ENCODE measurements at places on chromosomes 2 and 18.

DNA sequence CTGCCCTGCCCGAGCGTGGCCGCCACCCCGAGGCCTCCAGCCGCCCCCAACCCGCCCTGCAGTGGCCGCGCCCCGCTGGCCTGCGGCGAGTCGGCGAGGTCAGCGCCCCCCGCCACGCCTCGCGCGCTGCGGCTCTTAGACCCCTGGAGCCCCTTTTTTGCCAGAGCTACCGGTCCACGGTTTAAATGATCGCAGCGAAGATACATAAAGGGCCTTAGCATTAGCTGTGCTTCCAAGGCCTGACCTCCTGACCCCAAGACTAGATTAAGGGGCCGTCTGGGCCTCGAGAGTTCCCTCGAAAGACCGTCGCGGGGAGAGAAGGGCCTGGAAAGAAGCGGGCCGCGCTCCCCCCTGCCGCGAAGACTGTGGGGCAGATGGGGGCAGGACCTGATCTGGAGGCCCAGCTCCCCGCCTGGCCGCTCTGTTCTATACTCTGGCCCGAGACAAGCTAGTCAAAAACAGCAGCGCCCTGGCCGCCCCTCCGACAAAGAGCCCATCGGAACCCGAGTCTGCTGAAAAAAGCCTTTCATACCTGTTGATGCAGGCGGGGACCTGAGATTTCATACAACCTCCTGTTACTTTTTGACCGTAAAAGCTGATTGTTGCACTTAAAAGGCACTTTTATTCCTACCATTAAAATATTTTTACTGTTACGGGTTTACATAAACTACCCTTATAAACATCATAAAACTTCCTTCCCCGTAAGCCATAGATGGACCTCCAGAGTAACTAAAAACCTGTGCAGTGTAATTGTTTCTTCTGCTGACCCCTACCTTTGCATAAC lies 68.7 kb upstream of the PSMD14 start:
- no peaks in the 10 kb centered on the region for H3K36me3 ChIP-seq
- no peak overlapping the region for H3K27ac ChIP-seq
- peaks cover 3% of the 10 kb centered on the region for H3K4me1 ChIP-seq

GRCh38 chr2:160551259-160551658 lies 57.7 kb upstream of the RBMS1 start:
- no peak overlapping the region for H3K27ac ChIP-seq
- no peaks in the 10 kb centered on the region for H3K36me3 ChIP-seq
- H3K4me1 ChIP-seq = no peaks in the 10 kb centered on the region

DNA sequence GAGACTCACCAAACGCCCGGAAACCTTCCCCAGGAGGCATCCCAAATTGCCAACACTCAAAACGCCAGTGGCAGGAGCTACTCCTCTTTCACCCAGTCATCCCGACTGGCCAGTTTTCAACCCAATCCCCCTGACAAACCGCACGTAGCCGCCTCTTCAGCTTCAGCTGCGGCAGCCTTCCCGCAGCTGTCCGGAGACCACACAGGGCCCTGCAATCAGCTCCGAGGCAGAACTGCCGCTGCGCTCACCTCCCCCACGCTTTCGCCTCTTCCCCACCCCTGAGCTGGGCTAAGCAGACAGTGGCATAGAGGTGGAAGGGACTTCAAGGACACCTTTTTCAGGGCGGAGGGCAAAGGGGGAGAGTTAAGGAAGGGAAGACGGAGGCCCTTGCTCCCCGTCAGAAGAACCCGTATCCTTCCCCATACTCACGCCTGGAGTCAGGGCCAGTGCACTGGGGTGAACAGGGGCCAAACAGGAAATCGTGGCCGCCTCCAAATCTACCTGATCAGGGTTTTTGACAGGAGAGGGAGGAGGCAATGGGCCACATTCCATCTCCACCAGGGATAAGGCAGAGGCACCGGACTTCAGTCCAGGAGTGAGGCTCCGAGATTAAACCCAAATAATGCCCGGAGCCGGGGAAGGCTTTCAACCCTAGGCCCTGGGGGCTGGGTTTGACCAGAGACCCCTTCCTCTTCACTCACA lies 16.9 kb downstream of the CYP26B1 start:
- no peaks in the 10 kb centered on the region for H3K36me3 ChIP-seq
- DNase-seq = peak; percentile 56
- H3K27ac ChIP-seq = no peak overlapping the region
- no peaks in the 10 kb centered on the region for H3K4me1 ChIP-seq

- H3K27me3 ChIP-seq = no peaks in the 10 kb centered on the region
- H3K4me3 ChIP-seq = no peak overlapping the region
- no peak overlapping the region for H3K27ac ChIP-seq
Observed at GRCh38 chr2:197628043-197628500, 47.3 kb downstream of the RFTN2 start.

DNA sequence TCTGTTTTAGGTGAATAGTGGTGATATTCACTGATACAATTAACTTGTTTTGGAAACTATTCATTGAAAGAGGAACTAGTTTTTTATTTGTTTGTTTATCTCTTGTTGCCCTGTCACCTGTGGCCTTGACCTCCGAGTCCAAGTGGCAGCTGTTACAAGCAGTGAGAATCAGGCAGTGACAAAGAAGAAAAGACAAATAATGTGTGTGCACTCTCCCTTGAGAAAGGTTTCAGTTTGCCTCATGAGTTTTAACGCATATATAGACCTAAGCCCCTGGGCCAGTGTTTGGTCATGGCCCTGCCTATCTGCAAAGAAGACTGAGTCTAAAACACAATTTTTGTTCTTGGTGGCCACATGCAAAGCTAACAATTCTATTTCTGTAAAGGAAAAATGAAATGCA lies 15.3 kb downstream of the KYNU start:
- H3K27me3 ChIP-seq = no peaks in the 10 kb centered on the region
- H3K27ac ChIP-seq = no peak overlapping the region
- no peaks in the 10 kb centered on the region for H3K36me3 ChIP-seq

DNA sequence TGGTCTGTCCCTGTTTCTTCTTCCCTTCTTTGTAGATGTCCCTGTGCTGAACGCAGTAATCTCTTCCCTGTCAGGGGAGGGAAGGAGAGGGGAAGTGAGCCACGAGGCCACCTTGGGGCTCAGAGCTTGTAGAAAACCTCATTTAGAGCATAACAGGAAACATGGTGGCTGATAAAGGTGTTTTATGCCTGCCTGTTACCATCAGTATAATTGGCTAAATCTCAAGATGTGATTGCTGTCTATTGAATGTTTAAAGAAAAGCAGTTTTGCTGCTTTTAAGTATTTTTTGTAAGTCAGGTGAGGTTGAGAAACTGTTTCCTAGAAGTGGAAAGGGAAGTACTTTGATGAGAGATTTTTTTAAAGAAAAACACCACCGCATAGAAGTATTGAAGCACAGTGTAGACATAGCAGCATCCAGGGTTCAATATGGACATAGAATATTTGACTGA lies 59.7 kb upstream of the PDK1 start:
- no peak overlapping the region for H3K4me3 ChIP-seq
- no peak overlapping the region for H3K27ac ChIP-seq
- no peaks in the 10 kb centered on the region for H3K27me3 ChIP-seq

DNA sequence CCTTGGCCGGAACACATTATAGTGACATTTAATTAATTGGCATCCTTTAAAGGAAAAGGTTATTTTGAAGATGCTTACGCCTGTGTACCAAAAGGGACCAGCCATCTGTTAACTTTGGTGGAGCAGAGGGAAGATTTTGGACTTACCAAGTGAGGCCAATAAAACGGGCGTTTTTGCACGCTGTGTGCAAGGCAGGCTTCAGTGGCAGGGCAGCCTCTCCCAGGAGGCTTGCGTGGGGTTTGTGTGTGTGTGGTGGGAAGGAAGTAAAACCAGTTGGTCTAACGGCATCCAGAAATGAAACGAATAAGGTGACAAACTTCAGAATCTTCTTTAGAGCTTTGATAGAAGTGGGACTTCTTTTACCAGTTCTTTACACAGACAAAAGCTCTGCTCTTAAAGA lies 191.7 kb downstream of the PRKCE start:
- H3K27ac ChIP-seq = no peak overlapping the region
- no peaks in the 10 kb centered on the region for H3K27me3 ChIP-seq

GRCh38 chr18:13726972-13727331 lies 479 bp downstream of the RNMT start:
- no peak overlapping the region for H3K27ac ChIP-seq
- H3K36me3 ChIP-seq = peaks cover 5% of the 10 kb centered on the region
- H3K4me1 ChIP-seq = no peaks in the 10 kb centered on the region
- peak; percentile 51 for DNase-seq

- peaks cover 2% of the 10 kb centered on the region for H3K4me1 ChIP-seq
- H3K27me3 ChIP-seq = no peaks in the 10 kb centered on the region
- no peak overlapping the region for H3K4me3 ChIP-seq
- no peak overlapping the region for H3K27ac ChIP-seq
- no peaks in the 10 kb centered on the region for H3K36me3 ChIP-seq
Observed at GRCh38 chr2:221467610-221468009, 104.5 kb downstream of the EPHA4 start.

DNA sequence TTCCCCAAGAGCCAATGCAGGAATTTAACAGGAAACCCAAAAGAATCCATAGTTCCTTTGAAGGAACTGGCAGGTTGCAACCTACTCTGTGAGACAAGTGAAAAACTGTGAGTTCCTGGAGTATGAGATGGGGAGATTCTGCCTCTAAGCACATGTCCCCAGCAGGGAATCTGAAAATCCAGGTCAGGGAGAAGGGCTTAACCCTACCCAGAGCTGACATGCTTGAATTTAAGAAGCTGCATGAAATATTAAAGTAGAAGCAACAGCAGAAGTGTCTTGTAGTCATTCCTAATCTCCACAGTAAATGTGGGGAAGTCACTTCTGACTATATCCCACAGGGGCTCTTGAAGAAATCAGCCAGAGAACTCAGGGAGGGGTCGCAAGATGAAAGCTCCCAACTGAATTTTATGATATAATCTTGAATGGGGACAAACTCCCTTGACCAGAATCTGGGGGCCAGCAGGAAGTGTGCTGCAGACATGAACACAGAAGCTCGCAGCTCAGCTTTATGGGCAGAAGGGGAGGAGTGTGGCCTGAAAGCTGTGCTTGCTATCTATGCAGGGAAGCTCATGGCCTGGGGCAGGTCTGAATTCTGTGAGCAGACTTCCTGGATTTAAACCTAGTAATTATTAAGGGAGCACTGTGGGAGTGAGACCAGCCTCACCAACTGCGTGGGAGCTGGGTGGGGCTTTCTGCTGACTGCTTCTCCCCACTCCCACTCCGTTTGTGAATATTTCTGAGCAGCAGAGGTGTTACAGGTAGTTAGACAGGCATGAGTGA lies 184.1 kb upstream of the KYNU start:
- no peak overlapping the region for H3K27ac ChIP-seq
- no peaks in the 10 kb centered on the region for H3K4me1 ChIP-seq
- no peak overlapping the region for H3K4me3 ChIP-seq
- no peak for DNase-seq
- H3K36me3 ChIP-seq = no peaks in the 10 kb centered on the region

DNA sequence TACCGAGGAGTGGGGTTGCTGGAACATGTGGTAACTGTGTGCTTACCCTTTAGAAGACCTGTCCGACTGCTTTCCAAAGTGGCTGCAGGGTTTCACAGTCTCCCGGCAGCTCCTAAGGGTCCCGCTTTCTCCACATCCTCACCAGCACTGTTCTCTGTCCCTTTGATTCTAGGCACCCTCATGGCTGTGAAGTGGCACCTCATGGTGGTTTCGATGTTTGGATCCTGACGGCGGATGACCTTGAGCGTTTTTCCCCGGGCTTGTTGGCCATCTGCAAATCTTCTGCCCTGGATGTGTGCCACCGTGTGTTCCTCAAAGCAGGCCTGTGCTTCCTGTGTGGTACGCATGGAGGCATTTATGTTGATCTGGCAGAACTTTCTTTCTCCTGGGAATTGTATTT lies 292.5 kb upstream of the HDAC4 start:
- no peaks in the 10 kb centered on the region for H3K27me3 ChIP-seq
- no peak overlapping the region for H3K27ac ChIP-seq
- no peaks in the 10 kb centered on the region for H3K4me1 ChIP-seq

Measured in H9 (cell line).